ENCODE measurements at places on chromosomes 16 and 17.

GRCh38 chr16:11671676-11672075 is 3.4 kb downstream of the SNN start:
- no peak for DNase-seq

- DNase-seq = no peak
These were observed 148.7 kb upstream of the HS3ST2 start for GRCh38 chr16:22665048-22665797.

GRCh38 chr17:19800571-19800970 is 52.5 kb upstream of the ALDH3A1 start:
- DNase-seq = no peak

DNA sequence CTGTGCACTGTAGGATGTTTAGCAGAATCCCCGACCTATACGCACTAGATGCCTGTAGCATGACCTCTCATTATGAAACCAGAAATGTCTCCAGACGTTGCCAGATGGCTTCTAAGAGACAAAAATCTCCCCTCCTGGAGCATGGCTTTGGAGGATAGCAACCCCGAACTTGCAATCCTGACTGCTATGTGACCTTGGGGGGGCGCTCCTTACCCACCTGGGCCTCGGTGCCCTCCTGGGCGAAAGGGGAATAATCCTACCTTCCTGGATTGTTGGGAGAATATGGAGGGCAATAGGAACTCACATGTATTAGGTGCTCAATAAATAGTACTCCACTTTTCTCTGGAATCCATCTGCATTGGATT is 8.1 kb downstream of the MRM1 start:
- DNase-seq = no peak

GRCh38 chr17:64950871-64951270 is 31.6 kb upstream of the LRRC37A3 start:
- no peak for DNase-seq

DNA sequence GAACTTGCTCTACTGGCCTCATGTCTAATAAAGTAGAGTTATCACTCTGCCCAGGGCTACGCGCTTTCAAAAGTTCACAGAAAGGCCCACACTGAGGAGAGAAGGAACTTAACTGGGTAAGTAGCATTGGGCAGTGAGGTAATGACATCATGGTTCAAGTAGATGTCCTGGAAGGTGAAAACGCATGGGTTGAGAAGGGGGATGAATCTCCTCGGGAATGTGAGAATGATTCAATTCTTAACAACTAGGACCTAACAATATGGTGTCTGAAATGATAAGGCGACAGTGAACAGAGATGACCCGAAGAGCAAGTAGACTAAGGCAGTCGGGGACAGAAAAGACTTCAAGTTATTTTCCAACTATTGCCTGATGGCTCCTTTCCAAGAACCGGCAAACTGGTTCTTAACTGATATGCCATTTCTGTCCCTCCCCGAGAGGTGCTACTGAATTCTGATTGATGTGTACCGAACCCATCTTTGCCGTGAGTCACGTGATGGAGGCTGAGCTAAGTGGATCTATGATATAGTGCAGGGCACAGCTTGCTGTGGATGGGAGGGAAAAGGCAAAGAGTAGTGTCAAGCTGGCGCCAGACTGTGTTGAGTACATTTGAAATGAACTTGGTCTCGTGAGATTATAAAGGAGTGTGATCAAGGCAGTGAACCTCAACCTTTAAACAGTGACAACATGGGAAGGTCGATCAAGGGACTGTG is 44.1 kb downstream of the MARCHF10 start:
- DNase-seq = no peak

DNA sequence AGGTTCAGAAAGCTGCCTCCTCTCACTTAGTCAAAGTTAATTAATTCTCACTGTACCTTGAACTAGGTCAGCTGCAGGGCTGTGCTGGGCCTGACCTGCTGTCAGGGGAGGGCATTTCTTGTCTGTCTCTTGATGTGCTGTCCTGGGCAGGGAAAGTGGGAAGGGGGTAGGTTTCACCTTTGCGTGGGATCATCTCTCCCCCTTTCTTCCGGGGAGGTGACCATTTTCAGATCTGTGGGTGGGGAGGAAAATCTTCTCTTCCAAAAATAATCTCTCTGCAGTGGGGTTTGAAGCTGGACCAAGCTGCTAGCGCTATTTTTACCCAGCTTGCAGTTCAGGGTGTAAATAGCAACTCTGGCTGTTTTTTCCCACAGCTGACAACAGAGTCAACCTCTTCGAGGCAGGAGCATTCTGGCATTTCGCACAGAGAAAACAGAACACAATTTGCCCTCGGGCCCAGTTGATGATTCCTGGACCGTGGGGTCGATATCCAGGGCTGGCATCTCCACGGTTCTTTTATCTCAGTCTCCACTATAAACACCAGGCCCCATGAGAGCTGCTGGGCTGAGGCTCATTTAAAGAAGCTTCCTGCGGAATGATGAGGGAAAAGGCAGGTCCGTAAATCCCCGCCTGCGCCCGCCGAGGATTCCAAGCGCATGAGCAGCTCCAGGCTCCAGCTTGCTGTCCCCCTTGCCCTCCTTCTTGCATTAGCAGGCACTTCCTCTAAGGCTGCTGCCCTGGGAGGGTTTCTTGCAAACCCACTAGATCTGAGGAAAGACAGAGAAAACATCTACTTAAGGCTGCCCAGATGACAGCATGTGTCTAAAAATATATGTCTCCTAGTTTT is 93.9 kb downstream of the YPEL2 start:
- DNase-seq = no peak

- DNase-seq = no peak
These were observed 30.9 kb downstream of the AKAP1 start for GRCh38 chr17:57115916-57116315.

GRCh38 chr17:1485423-1486376 is 6.8 kb downstream of the MYO1C start:
- peak; percentile 39 for DNase-seq

DNA sequence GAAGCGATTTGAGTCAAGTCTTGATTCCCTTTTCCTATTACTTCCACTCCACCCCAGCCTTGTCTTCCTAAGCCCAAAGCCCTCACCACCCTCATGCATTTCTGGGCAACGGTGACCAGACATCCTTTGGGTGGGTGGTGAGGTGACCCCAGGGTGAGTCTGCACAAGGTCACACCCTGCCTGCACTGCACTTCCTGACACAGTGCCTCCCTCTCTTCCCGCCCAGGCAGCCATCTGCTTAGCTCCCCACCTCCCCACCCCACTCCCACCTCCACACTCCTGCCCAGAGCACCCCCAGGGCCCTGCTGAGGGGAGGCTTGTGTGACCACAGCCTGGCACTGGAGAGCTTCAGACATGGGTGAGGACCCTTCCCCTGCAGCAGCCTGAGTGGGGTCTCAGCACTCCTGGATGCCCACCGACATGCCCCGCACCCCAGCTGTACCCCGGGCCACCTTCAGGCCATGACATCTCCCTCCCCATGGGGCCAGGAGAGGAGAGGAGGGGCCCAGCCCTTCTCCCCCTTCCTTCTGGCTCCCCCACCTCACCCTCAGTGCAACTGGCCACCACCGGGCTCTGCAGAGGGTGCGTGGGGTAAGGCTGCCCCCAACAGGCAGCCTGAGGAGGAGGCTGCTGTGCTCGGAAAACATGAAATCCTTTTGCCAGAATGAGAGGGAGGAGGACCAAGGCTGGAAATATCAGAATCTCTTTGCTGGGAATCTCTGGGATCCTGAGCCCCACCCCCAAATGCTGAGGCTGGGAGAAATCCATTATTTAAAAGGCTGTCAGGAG is 68.6 kb downstream of the CCT6B start:
- peak; percentile 13 for DNase-seq

DNA sequence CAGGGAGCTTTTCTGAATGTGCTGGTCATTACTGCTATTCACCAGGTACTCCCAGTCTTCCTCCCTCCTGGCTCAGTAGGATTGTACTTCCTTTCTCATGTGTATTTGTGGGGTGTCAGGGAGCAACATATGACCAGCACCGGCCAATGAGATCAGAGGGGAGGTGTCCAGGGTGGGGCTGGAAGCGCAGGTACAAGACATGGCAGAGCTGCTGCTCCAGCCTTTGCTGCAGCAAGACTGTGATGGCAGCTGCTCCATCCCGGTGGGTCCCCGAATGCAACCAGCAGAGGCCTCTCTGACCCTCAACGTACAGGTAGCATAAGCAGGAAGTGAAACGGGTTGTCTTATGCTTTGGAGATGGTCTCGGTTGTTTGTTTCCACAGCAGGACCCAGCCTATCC is 53.8 kb upstream of the CACNG5 start:
- DNase-seq = no peak

- no peak for DNase-seq
These were observed at the start of gene PRSS22 for GRCh38 chr16:2857451-2858244. PRSS22 (minus strand) TSS chr16:2858170; CDS start chr16:2858104, 66 bp downstream.

- DNase-seq = no peak
These were observed 38.8 kb upstream of the PRKCB start for GRCh38 chr16:23796941-23797340.

DNA sequence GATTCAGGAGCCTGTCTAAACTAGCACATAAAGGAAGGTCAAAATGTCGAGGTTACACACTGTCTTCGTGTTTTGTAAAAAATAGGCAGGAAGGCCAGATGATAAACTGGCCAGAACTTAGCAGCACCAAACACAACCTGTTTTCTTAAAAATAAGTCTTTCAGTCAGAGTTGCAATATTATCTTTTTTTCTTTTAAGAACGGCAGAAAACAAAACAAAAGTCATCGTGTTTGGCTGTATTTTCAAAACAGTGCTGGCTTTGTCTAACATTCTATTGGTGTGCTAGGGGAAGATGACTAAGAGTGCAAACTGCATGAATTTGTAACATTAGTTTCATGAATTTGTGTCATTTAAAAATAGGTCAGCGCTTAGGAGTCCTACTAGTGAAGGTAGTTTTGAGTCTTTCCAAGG is 5.3 kb downstream of the MAF start:
- DNase-seq = no peak

- no peak for DNase-seq
These were observed 14.0 kb downstream of the SUPT6H start for GRCh38 chr17:28675980-28676379.

GRCh38 chr16:71254832-71255525 is 24.5 kb upstream of the HYDIN start:
- no peak for DNase-seq

- no peak for DNase-seq
These were observed 87.0 kb upstream of the RPRML start for GRCh38 chr17:47066095-47066494.

- no peak for DNase-seq
These were observed 156.9 kb downstream of the C16orf78 start for GRCh38 chr16:49530427-49530970.

DNA sequence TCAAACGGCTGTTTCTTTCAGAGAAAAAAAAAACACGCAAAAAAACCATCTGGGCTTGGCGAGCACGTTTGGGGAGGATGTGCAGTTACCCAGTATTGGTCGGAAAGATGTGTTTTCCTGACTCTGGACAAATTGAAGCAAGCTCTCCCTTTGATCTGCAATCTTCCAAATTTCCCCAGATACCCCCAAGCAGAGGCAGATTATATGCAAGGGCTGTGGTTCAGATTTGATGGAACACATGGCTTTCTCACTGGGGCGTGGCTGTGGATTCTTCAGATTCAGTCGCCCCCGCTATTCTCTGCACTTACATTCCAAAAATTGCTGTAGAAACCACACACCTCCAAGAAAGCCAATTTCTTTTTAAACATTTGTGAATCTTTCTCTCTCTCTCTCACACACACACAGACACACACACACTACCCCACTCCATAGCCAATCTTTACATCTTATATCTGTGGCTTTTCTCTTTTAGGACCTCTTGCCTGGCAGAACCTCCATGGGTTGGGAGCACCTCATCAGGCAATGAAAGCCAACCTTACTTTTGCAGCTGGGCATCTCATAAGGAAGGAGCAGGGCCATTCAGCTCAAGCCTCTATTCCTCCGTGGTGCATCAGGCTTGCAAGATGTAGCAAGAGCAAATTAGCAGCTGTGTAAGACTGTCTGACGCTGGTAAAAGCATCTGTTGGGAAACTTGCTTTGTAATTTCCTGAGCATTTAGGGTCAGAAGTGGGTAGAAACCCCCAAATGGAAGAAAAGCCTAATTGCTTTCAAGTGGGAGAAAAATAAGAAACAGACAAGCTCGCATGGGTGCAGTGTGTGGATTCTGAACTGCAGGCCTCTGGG is 103.9 kb upstream of the FAM20A start:
- DNase-seq = no peak

- DNase-seq = peak; percentile 31
These were observed at the start of gene FLII for GRCh38 chr17:18258356-18259038. FLII (minus strand) TSS chr17:18258738; CDS start chr17:18258690, 48 bp downstream.

- no peak for DNase-seq
These were observed 3.2 kb downstream of the UTS2R start for GRCh38 chr17:82374626-82375331.

DNA sequence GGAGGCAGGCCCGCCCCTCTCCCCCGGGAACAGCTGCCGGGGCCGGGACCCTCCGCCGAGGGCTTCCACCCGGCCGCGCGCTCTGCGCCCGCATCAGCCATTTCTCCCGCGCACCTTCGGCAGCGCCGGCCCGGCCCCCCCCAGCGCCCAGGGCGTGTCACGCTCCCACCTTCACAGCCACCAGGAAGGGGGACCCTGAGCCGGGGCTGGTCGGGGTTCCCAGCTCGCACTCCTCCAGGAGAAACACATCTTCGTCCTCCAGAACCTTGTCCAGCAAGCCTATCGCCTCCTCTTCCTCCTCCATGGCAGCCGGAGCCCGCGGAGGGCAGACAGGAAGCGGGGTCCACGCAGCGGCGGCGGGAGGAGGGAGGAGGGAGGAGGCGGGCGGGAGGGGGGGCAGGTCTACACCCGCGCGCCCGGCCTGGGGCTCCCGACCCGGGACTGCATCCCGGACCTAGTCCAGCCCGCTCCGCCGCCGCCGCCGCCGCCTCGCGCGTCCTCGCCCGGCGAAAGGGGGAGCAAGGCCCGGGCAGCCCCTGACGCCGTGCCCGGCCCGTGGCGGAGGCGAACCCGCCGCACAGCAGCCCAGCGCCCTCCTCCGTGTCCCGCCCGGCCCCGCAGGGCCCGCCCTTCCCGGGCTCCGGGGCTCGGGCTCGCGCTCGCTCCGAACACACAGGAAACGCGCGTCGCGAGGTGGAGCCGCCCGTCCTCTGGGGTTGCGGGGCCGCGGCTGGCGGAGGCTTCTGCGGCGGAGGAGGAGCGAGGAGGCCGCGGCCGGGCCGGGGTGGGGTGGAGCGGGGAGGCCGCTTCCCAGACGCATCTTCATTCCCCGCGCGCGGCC is 70.8 kb downstream of the ABR start:
- no peak for DNase-seq

DNA sequence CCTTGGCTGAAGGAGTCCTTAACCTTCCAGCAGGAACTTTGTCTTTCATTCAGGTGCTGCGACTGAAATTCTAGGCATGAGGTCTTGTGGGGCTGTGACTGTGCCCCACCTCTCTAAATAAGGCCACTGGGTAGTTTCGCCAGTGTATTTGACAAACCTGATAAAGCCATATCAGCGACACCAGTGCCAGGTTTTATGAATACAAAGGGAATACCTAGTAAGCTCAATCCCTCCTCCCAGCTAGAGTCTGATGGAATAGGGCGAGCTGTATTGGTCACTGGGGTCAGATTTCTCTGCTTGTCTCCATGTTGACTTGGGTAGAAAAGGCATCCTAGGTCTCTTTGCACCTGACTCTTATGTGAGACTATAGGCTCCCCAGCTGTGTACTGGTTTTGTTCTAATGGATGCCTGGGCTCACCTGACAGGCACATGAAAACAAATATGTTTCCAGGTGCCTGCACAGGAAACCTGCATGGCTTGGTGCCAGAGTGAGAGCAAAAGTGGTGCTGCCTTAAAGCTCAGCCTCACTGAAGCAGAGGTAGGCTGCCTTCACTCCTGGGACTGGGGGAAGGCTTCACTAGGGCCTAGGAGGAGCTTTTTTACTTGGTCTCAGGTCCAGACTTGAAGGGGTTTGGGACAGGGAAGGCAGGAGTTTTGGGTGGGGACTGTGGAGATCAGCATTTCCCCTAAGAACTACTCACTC is 8.3 kb downstream of the SLC7A6 start:
- no peak for DNase-seq

GRCh38 chr16:27839419-27839818 is 224.1 kb downstream of the GSG1L start:
- no peak for DNase-seq

All from stimulated activated CD8-positive, alpha-beta memory T cell treated with anti-CD3 and anti-CD28 coated beads, Interleukin-7, amount 100 ng/mL, for 48 hours (primary cell).